ENCODE measurements at places on chromosomes 5 and 9. TPM values are rescaled to one million over a fixed set of nuclear protein-coding genes. Genes with fewer than 3 reads are reported as not detected.

DNA sequence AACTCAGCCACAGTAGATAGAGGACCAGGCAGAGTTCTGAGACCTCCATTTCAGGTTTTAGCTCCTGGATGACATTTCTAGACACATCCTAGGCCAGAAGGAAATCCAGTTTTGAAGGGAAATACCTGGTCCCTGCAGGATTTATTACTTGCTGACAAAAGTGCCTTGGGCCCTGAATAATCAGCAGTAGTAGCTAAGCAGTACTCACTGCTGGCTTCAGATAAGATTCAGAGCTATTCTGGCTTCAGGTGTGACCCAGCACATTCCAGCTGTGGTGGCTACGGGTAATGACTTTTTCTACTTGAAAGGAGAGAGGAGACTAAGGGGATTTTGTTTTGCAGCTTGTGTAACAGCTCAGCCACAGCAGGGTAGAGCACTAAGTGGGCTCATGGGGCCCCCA is 34.0 kb downstream of the NDUFAF2 start:
- peaks cover 12% of the 10 kb centered on the region for H3K4me1 ChIP-seq
- H3K27me3 ChIP-seq: no peaks in the 10 kb centered on the region
- H3K36me3 ChIP-seq: no peaks in the 10 kb centered on the region
- H3K27ac ChIP-seq: no peak overlapping the region

Gene PDZD2
- total RNA-seq: 15.7 TPM

GRCh38 chr9:85262333-85262732 is 479.4 kb downstream of the AGTPBP1 start:
- no peaks in the 10 kb centered on the region for H3K4me1 ChIP-seq
- no peaks in the 10 kb centered on the region for H3K27me3 ChIP-seq
- no peak overlapping the region for H3K4me3 ChIP-seq

DNA sequence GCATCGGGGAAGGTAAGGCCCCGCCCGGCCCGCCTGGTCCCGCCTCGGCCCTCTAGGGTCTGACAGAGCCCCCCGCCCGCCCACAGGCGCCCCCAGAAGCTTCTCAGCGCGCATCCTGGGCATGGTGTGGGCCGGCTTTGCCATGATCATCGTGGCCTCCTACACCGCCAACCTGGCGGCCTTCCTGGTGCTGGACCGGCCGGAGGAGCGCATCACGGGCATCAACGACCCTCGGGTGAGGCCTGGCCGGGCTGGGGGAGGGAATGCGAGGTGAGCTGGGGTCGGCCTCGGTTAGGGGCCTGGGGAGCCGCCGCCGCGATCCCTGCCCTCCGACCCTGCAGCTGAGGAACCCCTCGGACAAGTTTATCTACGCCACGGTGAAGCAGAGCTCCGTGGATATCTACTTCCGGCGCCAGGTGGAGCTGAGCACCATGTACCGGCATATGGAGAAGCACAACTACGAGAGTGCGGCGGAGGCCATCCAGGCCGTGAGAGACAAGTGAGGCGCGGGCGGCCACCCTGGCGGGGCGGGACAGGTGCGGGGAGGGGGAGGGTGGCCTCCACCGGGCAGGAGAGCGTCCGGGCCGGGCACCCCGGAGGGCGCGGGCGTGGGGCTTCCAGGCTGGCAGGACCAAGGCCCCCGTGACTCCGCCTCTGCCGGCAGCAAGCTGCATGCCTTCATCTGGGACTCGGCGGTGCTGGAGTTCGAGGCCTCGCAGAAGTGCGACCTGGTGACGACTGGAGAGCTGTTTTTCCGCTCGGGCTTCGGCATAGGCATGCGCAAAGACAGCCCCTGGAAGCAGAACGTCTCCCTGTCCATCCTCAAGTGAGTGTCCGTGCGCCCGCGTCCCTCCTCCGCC is 7.1 kb downstream of the LRRC26 start:
- H3K27me3 ChIP-seq: peaks cover 36% of the 10 kb centered on the region
- DNase-seq: no peak
- H3K27ac ChIP-seq: no peak overlapping the region
- H3K36me3 ChIP-seq: no peaks in the 10 kb centered on the region
- peak overlapping the region; percentile 52 for H3K4me3 ChIP-seq
- H3K4me1 ChIP-seq: peaks cover 7% of the 10 kb centered on the region

DNA sequence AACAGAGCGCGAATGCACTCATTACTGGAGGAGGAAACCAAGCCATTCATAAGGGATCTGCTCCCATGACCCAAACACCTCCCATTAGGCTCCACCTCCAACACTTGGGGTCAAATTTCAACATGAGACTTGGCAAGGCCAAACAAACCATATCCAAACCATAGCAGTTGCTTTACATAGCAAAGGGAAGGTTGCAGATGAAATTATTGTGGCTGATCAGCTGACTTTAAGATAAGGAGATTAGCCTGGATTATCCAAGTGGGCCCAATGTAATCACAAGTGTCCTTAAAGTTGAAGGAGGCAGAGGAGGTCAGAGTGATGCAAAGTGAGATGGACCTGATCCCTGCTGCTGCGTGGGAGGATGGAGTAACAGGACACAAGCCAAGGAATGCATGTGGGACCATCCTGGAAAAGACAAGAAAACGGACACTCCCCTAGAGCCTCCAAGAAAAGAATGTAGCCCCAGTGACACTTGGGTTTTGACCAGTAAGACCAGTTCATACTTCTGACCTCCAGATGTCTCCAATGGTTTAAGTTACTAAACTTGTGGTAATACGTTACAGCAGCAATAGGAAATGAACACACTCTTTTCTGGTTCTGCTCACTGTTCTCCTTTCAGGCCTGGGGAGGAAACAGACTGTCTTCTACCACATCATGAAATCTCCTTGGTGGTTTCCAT is 167.3 kb downstream of the GNAQ start:
- no peak overlapping the region for H3K4me3 ChIP-seq
- no peaks in the 10 kb centered on the region for H3K27me3 ChIP-seq
- DNase-seq: no peak
- H3K4me1 ChIP-seq: peaks cover 5% of the 10 kb centered on the region

- no peaks in the 10 kb centered on the region for H3K36me3 ChIP-seq
- H3K27ac ChIP-seq: no peak overlapping the region
- no peaks in the 10 kb centered on the region for H3K27me3 ChIP-seq
- no peaks in the 10 kb centered on the region for H3K4me1 ChIP-seq
- no peak for DNase-seq
Measured at GRCh38 chr5:66666778-66667177, 70.6 kb downstream of the MAST4 start.

- DNase-seq: no peak
- peaks cover 27% of the 10 kb centered on the region for H3K27me3 ChIP-seq
- no peaks in the 10 kb centered on the region for H3K36me3 ChIP-seq
- peaks cover 32% of the 10 kb centered on the region for H3K4me1 ChIP-seq
Measured at GRCh38 chr9:93962017-93962416, 6.9 kb upstream of the BARX1 start.

- peaks cover 32% of the 10 kb centered on the region for H3K4me1 ChIP-seq
- H3K27me3 ChIP-seq: no peaks in the 10 kb centered on the region
- peak overlapping the region; percentile 73 for H3K27ac ChIP-seq
- peak overlapping the region; percentile 85 for H3K4me3 ChIP-seq
Measured at GRCh38 chr9:32525709-32526030, 326 bp downstream of the RIGI start.

DNA sequence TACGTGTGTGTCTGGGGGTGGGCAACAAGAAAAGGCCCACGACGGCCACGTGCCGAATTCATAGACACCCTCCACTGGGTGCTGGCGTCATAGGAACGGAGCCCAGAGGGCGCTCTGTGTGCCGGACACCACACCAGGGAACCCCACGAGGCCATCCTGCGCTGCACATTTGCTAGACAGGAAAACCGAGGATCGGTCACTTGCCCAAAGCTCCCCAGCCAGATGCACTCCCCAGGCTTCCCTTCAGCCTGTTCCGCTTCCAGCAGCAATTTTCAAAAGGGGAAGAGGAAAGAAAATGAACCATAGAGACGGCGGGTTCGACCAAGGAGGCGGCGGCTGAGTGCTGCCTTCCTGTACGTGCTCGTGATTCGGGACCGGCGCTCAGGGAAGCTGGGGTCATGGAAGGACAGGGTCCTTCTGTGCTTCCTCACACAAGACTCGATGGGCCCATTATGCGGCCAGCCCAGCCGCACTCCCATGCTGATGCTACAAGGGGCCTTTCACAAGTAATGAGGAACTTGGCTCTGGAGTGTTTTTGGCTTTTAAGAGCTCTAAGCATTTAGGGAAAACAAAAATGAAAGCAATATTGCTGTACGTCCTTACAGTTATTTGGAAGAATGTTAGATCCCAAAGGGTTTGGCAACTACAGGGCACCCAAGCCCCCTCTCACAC is 124.6 kb upstream of the SARDH start:
- peaks cover 2% of the 10 kb centered on the region for H3K4me1 ChIP-seq
- H3K4me3 ChIP-seq: peak overlapping the region; percentile 25
- no peak for DNase-seq
- H3K27me3 ChIP-seq: no peaks in the 10 kb centered on the region
- no peaks in the 10 kb centered on the region for H3K36me3 ChIP-seq

DNA sequence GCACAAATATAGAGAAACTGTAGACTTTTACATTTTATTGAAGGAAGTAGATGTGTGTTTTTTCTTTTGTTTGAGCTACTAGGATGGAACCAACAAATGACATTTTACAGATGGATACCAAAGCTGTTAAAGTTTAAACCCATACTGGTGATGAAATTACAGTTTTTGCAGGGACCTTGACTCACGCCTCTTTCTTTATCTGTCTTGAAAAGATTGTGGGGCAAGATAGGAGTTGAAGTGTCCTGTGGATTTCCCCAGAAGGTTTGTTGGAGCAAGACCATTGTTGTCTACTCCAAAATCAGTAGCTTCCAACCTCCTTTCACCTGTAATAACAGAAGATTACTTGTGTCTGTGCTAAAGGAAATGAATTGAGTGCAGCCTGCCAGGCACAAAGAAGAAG is 4.1 kb upstream of the C5orf63 start:
- no peak overlapping the region for H3K4me3 ChIP-seq
- H3K27me3 ChIP-seq: no peaks in the 10 kb centered on the region
- no peak overlapping the region for H3K27ac ChIP-seq

GRCh38 chr9:70485273-70485858 is 70.9 kb upstream of the KLF9 start:
- no peaks in the 10 kb centered on the region for H3K36me3 ChIP-seq
- DNase-seq: no peak
- peak overlapping the region; percentile 15 for H3K27ac ChIP-seq
- no peaks in the 10 kb centered on the region for H3K27me3 ChIP-seq
- peaks cover 68% of the 10 kb centered on the region for H3K4me1 ChIP-seq

DNA sequence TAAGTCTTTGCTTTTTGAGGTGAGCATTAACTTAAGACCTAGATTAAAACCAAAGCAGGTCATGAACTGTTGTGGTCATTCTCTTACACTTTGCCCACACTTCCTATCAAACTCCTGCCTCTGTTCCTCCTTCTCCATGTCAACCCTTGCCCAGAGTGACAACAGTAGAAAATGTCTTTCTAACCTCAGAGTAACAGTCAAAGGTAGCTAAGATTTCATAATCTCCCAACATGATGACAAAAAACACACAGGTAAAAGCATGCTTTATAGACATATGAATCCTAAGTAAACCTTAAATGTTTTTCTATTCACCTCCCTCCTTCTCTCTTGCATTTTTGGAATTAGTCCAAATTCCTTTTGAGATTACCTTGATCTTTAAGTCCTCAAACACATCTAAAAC is 422.3 kb downstream of the SPATA31D1 start:
- no peaks in the 10 kb centered on the region for H3K27me3 ChIP-seq
- DNase-seq: no peak
- no peak overlapping the region for H3K4me3 ChIP-seq
- no peaks in the 10 kb centered on the region for H3K4me1 ChIP-seq

DNA sequence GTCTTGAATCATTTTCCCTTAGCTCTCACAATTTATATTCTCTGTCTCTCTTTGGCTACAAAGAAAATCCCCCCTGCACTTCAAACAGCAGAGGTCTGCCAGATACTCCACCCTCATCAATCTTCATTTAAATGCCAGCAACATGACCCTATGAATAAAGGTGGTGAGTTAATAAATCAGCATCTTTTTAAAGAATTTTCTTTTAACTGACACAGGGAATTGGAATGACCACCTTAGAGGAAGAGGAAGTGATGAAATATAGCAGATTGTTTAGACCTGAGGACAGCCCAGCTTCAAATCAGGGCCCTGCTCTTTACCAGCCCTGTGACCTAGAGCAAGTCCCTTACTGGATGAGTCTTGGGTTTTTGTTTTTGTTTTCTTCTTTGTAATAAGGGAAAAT is 223.1 kb upstream of the PAPPA start:
- no peaks in the 10 kb centered on the region for H3K36me3 ChIP-seq
- no peak overlapping the region for H3K27ac ChIP-seq
- no peak overlapping the region for H3K4me3 ChIP-seq
- H3K27me3 ChIP-seq: no peaks in the 10 kb centered on the region

Gene SGCD
- 40.3 TPM for total RNA-seq

Gene DTWD2
- 8.7 TPM for total RNA-seq

Gene NUDT2
- total RNA-seq: 20.8 TPM

Gene TAF1L
- not detected for total RNA-seq

- no peaks in the 10 kb centered on the region for H3K36me3 ChIP-seq
- no peak overlapping the region for H3K27ac ChIP-seq
- H3K4me3 ChIP-seq: no peak overlapping the region
- no peaks in the 10 kb centered on the region for H3K27me3 ChIP-seq
- H3K4me1 ChIP-seq: no peaks in the 10 kb centered on the region
- no peak for DNase-seq
Measured at GRCh38 chr9:12416716-12417115, 276.5 kb upstream of the TYRP1 start.

Gene PCDHGB5
- 20.8 TPM for total RNA-seq

GRCh38 chr5:88094403-88094802 is 174.2 kb downstream of the TMEM161B start:
- H3K4me3 ChIP-seq: no peak overlapping the region
- H3K36me3 ChIP-seq: no peaks in the 10 kb centered on the region
- H3K27ac ChIP-seq: no peak overlapping the region
- no peaks in the 10 kb centered on the region for H3K4me1 ChIP-seq

Gene SLCO6A1
- total RNA-seq: not detected

DNA sequence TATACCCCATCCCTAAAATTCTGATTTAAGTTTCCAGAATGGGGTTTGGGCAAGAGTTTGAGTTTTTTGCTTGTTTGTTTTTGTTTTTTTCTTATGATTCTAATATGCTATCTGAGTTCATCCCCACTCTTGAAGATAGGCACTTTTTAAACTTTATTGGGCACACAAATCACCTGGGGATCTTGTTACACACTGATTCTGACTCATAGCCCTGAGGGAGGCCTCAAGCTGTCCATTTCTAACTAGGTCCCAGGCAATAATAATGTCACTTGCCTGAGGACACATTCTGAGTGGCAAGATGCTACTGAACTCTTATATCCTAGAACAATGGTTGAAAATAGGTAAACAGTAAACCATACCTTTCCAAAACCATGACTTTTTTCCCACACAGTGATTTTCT is 22.8 kb upstream of the ABLIM3 start:
- H3K4me3 ChIP-seq: no peak overlapping the region
- no peaks in the 10 kb centered on the region for H3K27me3 ChIP-seq
- H3K4me1 ChIP-seq: no peaks in the 10 kb centered on the region

DNA sequence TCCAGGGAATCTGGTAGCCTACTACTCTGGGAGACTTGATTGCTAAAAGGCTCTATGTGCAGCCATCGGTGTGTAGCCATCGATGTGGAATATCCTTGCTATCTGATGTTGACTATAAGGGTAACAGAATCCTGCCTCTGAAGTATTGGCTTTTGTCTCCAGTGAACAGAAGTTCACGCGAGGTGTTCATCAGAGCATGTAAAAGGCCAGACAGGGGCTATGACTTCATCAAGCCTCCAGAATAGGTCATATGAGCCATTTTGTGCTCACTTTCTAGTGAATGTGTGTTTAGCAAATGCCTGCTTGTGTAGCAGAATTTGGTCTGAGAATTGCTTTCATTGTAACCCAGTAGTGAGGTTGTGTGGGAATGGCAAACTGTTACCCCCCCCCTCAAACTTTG is 66.8 kb upstream of the RAD23B start:
- DNase-seq: no peak
- H3K27me3 ChIP-seq: no peaks in the 10 kb centered on the region
- no peak overlapping the region for H3K4me3 ChIP-seq
- H3K27ac ChIP-seq: no peak overlapping the region
